ENCODE measurements at places on chromosomes 13 and 19. TPM values are rescaled to one million over a fixed set of nuclear protein-coding genes. Genes with fewer than 3 reads are reported as not detected.

DNA sequence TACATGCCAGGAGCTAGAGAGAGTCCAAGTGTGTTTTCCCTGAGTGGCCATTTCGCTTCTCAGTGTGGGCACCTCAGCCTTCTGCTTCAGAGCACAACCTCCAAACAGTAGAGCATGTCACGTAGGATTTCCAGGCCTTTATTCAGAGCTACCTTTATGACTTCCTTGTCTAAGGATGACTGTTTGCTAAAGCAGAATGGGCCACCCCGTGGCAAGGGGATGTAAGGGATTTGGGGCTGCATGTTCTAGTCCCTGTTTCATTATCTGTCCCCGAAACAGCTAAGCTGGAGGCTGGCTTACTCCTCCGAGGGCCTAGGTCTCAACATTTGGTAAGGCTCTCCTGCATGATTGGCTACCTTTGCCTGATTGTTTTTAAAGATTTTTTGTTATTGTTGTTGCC lies 6.0 kb downstream of the RNASEH2B start:
- peak; percentile 74 for DNase-seq

DNA sequence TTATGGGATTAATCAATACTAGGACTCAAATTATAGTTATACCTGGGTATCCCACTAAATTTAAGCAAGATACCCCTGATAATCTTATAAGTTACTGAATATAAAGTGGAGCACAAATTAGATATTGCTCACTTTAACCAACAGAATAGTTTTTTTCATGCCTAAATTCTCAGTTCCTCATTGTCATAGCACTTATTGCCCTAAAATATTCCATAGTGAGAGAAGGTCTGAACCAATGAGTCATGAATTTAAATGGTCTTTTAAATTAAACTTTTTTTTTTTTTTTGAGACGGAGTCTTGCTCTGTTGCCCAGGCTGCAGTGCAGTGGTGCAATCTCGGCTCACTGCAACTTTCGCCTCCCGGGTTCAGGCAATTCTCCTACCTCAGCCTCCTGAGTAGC lies 42.4 kb downstream of the ZNF136 start:
- no peak for DNase-seq

GRCh38 chr19:651991-652390 lies 11.0 kb downstream of the RNF126 start:
- DNase-seq, result no peak

GRCh38 chr13:82606008-82606407 lies 1276.3 kb downstream of the SLITRK1 start:
- DNase-seq, result no peak

ZBTB45 gene
- total RNA-seq, result 2.0 TPM
